ENCODE measurements at places on chromosomes 4 and X. TPM values are rescaled to one million over a fixed set of nuclear protein-coding genes. Genes with fewer than 3 reads are reported as not detected.

TMSB4X gene
- total RNA-seq: 1,028 TPM

GLOD5 gene
- total RNA-seq: not detected

DNA sequence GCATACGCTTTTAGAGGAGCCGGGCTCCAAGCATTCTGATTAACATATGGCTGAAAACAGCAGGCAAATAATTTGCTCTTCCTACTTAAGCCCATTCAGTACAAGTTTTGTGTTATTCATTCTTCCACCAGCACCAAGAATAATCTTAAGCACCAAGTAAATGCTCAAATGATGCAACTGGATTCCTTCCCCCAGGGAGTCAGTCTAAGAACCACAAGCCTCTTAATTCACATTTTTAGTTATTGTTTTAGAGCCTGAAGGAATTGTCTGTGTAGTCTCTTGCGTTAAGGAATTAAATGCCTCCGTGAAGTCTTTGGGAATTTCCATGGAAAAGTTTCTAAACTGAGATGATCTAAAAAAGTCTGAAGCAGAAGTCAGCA, 61.5 kb upstream of the MAGEB2 start:
- no peak for DNase-seq

DNA sequence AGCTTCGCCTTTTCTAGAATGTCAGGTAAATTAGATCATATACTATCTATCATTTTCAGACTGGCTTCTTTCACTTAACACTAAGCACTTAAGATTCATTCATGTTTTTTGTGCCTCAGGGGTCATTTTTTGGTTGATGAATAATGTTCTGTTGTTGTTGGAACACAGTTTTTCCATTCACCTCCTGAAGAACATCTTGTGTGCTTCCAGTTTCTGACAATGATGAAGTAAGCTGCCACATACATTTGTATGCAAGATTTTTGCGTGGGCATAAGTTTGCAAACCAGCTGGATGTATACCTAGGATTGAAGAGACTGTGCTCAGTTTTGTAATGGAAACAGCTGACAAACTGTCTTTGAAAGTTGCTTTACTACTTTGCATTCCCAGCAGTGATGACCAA, 37.6 kb downstream of the MAGEA9 start:
- no peak for DNase-seq

DNA sequence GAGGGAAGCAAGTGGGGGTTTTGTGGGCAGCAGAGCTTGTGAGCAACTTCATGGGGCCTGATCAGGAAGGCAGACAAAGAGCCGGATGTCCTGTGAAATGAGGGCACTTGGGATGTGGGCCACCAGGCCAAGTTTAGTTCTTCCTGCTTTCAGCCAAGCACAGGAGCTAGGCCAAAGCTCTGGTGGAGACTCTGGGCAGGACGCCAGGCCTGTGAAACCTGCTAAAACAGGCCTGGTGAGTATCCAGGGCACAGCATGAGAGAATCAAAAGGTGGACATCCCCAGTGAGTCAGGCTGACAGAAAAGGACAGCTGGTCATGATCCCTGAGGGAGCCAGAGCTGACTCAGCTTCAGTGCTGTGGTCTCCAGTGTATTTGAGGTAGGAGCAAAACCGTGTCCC, 95.7 kb downstream of the NPNT start:
- no peak for DNase-seq

All from NCI-H460 (cell line).